ENCODE measurements at places on chromosomes 6 and 20.

- DNase-seq, result no peak
Measured at GRCh38 chr6:31559606-31559957, 12.2 kb downstream of the NFKBIL1 start.

DNA sequence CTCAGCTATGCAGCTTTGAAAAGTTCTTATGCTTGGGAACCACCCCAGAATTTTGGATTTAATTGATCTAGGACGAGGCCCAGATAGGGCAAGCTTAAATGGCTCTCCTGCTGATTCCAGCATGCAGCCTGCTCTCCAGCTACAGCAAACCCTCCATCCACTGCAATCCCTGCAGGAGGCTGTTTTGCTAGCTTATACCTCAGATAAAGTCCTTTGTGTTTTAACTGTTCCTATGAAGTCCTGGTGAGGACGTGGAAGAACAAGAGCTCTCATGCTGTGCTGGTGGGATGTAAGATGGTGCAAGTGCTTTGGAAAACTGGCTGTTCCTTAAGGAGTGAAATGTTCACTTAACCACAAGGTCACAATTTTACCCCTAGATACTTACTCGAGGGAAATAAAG, 25.5 kb upstream of the NXT1 start:
- DNase-seq, result no peak

DNA sequence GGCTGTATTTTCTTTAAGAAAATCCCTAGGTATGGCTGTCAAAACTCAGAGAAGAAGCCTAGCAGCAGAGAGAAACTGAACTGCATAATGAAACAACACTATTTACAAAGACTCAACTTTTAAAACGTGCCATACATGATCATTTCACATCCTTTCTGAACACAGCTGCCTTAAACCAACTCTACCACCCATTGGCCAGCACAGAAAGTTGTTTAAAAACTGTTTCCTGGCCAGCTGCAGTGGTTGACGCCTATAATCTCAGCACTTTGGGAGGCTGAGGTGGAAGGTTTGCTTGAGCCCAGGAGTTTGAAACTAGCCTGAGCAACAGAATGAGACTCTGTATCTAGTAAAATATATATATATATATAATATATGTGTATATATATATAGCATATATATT, 336.4 kb upstream of the SOX4 start:
- DNase-seq, result no peak

DNA sequence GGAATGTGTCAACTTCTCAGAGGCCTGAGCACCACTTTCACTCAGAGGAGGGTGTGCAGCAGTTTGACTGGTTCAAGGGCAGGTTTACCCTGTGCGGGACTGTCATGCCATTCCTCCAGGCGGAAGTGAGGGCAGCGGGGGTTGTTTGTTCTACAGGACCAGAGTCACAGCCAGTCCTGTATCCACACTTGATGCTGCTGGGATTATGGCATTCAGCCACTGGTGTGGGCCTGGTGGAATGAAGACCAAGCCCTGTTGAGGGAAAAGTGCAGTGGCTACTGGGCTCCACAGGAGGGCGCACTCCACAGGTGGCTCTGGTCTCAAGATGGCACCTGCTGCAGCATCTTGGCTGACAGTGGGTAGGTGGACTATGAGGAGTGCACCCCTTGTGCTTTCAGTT, 14.8 kb downstream of the SEMG2 start:
- DNase-seq, result no peak

DNA sequence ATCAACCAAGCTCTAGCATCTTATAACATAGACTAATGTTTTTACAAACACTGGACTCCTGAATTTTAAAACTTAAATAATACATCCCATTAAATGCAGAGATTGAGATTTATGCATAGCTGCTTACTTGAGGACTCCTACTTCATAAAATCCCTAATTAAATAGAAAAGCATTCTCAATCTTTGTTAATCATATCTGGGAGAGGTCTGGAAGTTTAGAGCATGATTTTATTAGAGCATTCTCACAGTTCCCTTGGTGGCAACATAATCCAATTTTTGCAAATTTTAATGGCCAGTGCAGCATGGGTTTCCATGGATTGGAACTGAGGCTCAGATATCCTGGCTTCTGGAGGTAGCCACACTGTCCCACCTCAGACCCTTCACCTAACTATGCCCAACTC, 19.5 kb downstream of the BTBD3 start:
- no peak for DNase-seq
